HFF-Myc (cell line): ENCODE measurements at places on chromosomes 5 and 9.
A peak's percentile ranks its signal among the peaks of the same experiment; 100 is the strongest.

GRCh38 chr9:105278751-105279150 lies 34.3 kb downstream of the SLC44A1 start:
- no peak for DNase-seq

DNA sequence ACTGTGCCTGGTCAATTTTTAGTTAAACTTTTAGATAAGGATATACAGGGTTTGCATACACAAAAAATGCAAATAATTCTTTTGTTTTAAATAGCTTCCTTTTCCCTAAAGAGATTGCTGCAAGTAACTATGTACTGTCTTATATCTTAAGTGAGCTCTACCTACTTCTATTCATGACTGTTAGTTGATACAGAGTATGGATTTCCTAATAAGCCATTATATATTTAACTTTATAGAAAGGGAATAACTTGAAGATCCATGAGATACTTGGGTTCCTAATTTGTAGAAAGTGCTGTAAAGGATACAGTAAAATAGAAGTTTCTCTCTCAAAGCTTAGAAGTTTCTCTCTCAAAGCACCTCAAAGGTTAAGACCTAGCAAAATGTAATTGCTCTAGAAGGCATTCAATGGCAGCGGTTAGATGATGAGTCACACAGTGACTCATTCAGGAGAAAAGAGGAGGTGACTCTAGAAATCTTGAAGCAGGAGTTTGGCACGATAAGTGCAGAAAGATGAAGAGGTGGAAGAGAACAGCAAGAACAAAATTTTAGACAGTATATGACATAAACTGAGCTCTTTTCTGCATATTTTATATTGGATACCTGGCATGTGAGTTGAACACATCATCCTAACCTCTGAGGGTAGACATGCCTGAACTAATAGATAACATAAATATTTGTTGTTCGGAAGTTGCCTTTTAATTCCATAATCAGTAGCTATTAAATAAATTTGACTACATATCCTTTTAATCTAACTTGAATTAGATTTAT lies 5.5 kb upstream of the DNAJC21 start:
- DNase-seq = peak; percentile 72

DNA sequence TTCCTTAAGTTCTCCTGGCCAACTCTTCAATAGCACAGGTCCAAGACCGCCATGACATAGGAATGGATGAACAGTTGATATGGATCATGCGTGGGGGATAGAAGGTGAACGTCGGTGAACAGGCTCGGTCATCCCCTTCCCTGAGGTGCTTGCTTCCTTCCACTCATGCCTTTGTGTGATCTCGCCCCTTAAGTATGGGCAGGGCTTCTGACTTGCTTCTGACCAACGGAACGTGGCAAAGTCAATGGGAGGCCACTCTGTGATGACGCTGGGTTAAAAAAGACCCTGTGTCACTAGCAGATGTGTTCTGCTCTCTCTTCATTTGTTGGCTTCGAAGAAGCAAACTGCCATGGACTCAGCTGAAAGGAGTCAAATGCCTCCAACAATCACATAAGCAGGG lies 240.5 kb upstream of the TUT7 start:
- DNase-seq = no peak

GRCh38 chr9:130745829-130746228 lies 52.2 kb downstream of the EXOSC2 start:
- DNase-seq = no peak

GRCh38 chr5:150559701-150560100 lies 51.8 kb downstream of the NDST1 start:
- DNase-seq = no peak
